ENCODE measurements at places on chromosomes 2 and 18.

- no peak for DNase-seq
Observed at GRCh38 chr2:112891385-112891831, 19.6 kb upstream of the IL37 start.

DNA sequence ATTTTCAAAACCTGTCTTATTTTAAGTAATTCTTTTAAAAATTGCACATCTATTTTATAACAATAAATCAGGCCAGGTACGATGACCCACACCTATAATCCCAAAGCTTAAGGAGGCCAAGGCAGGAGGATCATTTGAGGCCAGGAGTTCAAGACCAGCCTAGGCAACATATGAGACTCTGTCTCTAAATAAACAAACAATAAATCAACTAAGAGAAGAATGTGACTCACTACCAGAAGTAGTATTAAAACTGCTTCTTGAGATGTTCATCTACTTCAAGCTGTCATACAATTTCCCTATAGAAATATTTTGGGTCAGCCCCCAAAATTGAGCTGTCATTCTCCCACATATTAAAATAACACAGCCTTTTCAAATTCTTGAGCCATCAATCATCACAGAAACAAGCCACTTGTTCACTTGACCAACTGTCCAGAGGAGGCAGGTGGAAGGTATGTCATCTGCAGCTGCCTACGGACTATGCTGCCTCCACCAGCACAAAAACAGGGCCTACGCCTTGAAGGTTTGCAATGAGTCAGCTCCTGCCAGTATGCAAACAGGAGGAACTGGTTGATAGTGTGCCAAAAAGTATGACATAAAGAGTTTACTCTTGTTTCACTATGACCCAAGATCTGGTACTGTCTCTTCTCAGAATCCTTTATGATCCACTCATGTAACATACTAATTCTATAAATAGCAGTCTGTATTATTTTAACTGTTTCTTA is 33.6 kb downstream of the KIDINS220 start:
- no peak for DNase-seq

- no peak for DNase-seq
Observed at GRCh38 chr2:134669731-134670669, 48.8 kb downstream of the TMEM163 start.

DNA sequence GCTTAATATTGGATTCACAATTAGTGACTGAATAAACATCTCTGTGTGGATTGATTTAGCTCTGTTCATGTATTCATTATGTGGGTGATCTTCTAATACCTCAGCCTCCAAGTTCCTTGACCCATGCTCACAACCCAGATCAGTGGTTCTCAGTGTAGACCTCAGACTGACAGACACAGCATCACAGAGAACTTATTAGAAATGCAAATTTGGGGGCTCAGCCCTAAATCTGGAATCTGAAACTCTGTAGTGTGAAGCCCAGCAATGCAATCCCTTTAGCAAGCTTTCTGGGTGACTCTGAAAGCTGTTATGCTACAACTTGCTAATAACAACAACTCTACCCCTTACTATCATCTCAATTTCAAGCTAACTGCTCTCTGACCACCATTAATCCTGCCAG is 273.1 kb upstream of the FANCL start:
- no peak for DNase-seq

DNA sequence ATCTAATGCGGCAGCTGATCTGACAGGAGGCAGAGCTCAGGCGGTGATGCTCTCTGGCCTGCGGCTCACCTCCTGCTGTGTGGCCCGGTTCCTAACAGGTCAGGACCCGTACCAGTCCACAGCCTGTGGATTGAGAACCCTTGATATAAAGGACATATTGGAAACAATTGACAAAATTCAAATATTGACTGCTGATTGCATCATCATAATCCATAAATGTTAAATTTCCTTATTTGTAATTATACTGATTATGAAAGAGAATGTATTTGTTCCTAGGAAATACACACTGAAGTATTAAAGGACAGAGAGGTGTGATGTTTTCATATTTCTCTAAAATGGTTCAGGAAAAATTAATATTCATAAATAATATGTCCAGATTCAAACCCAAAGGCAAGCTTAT is 63.8 kb upstream of the SRD5A2 start:
- DNase-seq: no peak

DNA sequence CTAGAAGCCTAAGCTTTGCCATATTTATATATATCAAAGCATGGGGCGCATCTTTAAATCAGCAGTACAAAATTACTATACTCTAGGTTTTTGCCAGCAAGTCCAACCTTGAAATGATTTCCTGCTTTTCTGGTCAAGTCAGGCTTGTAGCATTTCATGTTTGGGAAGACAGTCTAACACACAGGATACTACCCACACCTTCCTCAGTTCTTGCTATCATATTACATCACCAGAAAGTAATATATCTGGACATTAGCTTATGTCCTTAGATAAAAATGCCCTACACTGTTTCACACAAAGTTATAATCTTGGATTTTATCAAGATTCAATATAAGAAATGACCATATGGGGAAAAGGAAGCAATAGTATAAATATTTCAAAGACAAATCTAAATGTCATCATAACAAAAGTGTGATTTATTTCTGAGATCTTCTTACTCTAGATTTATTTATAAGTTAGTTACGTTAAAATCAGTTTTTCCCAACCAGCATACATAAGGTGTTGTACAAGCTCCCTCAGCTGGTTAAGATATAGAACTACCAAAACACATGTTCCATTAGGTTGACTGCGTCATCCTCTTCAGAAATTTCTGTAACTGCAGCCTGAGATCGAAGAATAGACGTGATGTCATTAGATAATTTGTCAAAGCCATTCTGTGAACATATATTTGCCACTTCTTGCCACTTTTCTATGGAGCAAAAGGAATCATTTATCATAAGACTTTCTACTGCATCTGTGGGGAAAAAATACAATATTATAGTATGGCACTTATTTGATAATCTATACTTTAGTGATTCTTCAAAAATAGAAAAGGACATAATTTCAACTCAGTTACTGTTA is 56.6 kb downstream of the CLHC1 start:
- DNase-seq: no peak

GRCh38 chr2:55565613-55566012 is 46.1 kb downstream of the CFAP36 start:
- no peak for DNase-seq
